Urinary bladder (tissue), 4 donors: ENCODE measurements at places on chromosomes 1 and 21. TPM values are rescaled to one million over a fixed set of nuclear protein-coding genes. Genes with fewer than 3 reads are reported as not detected.
A peak's percentile ranks its signal among the peaks of the same experiment; 100 is the strongest.

DNA sequence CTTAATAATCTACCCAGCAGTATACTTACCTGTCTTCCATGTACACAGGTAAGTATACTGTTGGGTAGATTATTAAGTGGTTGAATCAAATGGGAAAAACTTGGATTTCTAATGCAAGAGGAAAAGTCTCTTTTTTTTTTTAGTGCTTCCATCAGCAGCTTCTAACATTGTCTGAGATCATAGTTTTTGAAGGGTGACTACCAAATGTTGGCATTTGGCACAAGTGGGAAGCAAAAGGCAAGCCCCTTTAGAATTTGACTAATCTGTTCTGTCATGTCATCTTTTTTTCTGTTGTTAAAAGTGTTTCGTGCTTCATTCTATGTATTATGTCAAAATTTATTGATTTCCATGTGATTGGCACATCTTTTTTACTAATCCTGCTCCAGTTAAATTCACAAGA lies 547 bp downstream of the FMO1 start:
- no peak for DNase-seq

GRCh38 chr1:177001556-177001955 lies 163.0 kb downstream of the ASTN1 start:
- DNase-seq: no peak

DNA sequence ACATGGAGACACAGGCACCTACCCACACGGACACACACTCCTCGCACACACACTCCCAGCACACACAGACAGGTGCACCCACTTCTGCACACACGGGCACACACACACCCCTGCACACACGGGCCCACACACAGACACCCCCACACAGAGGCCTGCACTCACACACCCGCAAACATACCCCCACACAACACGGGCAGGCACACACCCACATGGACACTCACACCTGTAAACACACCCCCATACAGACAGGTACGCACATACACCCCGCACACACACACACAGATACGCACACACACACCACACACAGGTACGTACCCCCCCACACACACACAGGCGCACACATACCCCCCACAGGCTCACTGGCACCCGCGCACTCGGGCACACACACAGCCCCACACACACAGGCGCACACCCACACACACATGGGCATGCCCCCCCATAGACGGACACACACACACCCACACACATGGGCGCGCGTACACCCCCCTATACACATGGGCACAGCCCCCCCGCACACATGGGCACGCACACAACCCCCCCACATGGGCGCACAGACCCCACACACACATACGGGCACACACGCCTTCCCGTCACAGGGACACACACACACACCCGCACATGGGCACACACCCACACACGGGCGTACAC lies 6.1 kb downstream of the ATAD3A start:
- DNase-seq: no peak

DNA sequence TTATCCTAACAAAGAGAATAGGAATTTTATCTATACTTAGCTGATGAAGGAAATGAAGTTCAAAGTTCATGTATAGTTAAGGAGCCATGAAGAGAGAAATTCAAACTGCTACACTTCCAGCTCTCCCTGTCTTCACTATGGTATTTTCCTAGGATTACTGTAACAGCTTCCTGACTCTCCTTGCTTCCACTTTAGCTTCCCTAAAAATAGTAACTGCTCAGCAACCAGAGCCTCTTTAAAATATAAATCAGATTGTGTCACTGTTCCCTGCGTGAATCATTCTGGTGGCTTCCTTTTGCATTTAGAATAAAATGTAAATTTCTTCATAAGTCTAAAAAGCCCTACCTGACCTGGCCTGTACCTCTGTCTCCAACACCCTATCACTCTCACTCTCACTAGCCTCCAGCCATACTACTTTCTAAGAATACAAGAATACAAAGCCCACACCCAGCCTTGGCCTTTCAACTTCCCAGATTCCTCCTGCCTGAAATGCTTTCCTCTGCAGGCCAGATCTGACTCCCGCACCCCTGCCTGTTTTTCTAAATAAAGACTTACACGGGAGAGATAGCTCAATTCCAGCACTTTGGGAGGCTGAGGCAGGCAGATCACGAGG lies 30.5 kb downstream of the OR10J1 start:
- no peak for DNase-seq

DNA sequence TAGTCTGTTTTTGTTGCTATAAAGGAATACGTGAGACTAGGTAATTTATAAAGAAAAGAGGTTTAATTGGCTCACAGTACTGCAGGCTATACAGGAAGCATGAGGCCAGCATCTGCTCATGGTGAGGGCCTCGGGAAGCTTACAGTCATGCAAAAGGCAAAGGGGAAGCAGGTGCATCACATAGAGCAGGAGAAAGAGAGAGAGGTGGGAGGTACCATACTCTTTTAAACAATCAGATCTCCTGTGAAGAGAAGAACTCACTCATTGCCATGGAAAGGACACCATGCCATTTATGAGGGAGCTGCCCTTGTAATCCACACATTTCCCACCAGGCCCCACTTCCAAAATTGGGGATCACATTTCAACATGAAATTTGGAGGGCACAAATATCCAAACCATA lies 12.7 kb downstream of the PPP1R12B start:
- DNase-seq: no peak

- DNase-seq: no peak
Measured at GRCh38 chr1:60599574-60599973, 482.8 kb upstream of the NFIA start.

DNA sequence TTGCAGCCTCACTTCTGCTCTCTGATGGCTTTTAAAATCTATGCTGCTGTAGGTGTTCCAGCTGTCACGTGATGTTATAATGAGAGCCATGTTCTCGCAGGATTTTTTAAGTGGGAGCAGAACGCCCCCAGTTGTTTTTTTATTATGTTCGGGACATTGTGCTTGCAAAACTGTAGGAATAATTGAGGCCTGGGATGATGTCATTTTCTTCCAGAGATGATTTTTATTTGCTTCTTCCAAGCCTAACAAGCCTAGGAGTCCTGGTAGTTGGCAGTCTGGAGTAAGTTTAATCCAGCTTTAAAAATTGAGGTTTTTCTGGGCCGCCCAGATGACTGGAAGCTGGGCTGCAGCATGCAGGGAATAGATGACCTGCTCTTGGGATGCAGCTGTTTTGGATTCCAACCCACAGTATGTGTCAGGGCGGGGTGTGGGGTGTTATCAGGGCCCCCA lies 34.6 kb upstream of the CHIT1 start:
- no peak for DNase-seq

DNA sequence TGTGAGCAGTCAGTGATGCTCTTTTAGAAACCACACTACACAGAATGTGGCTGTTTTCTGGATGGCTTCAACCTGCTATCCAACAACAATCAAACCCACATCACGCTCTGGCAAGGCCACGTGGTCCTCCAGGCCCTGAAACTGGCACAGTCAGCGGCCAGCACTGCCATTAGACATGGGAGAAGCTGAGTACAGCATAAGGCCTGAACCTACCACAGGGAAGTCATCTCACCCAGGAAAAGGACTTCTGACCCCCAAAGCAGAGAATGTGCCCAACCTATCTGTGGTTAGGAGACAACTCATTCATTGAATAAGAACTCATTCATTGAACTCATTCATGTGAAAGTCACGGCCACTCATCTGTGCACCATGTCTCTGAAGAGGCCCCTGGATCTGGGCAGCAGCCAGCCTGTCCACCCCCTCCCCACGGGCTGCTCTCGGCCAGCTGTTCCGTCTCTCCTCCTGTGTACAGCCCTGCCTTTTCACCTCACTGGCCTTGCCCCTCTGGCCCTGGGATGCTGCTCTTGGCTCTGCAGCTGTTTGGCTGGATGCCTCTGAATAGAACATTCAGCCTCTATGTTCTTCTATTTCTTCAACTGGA lies 41.1 kb downstream of the C1orf198 start:
- no peak for DNase-seq

GRCh38 chr1:197982256-197982655 lies 65.1 kb downstream of the LHX9 start:
- no peak for DNase-seq

DNA sequence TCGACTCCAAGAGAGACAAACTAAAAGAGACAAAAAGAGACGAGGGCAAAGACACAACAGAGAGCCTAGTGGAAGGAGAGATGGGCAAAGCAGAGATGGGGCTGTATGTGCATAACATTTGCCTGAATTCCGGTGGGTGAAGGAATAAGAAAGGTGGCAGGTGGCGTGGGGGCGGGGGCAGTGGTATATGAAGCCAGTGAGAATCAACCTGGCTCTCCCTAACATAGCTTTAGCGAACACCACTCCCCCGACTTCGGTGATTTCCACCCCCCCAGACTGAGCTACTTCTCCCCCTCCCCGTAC lies 1.1 kb downstream of the INKA2 start:
- no peak for DNase-seq

DNA sequence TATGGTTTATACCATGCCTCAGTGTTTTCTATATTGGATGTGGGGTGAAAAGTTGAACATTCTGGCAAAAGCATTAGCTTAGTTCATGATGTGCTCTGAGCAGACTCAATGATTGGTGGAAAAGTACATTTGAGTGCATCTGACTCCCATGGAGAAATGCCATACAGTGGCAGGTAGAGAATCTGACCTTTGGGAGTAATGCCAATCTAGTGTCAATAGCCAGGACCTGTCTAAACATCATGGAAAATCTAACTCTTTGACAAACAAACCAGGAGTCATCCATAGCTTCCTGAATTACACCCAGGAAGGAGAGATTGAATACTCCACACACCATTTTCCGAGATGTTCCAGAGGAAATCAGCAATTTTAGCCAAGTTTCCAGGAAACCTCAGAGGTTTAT lies 51.0 kb downstream of the XCL1 start:
- no peak for DNase-seq

- peak; percentile 25 for DNase-seq
Measured at GRCh38 chr1:89274411-89274857, 1.8 kb upstream of the GBP5 start.

DNA sequence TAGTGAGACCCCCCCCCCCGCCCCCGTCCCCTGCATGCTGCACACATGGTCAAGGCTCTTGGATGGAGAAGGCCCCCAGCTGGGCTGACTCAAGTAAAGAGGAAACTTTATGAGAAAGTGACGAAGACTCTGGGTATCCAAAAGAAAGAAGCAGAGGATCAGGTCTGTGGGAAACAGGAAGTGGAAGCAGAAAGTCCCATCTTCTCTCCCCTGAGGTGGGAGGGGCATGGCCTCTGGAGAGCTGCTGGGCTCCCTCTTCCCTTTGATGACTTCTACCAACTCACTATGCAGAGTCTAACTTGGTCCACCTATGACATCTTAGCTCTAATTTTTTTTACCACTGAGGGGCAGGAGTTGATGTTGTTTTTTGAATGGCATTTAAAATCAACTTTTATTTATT lies 42.7 kb upstream of the LIN9 start:
- no peak for DNase-seq

GRCh38 chr1:165138960-165139359 lies 217.6 kb downstream of the LMX1A start:
- DNase-seq: no peak

GRCh38 chr1:179341943-179342547 lies 23.7 kb upstream of the AXDND1 start:
- no peak for DNase-seq

DNA sequence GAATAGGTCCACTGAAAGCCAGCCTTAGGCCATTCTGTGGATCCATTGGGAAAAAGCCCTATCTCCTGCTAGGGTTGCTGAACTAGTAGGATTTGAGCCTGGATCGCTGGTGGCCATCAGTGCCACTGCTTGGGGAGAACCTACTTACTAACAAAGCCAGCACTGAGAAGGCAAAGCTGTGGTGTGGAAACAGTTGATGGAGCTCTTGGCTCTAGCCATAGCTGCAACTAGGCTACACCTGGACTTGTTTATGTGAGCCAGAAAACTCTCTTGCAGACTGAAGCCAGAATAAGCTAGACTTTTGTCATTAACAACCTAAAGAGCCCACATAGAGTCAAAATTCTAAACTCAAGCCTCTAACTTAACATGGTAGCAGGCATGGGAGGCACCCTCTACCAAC lies 20.7 kb downstream of the DAB1 start:
- DNase-seq: no peak

Gene FHL3
- 9.4 TPM for total RNA-seq

Gene C1QB
- 26.3 TPM for total RNA-seq

Gene KRTAP12-2
- not detected for total RNA-seq

Gene IGSF9
- total RNA-seq: 1.7 TPM

Gene SYT11
- total RNA-seq: 36.4 TPM

Gene TRABD2B
- 2.4 TPM for total RNA-seq

Gene APOBEC4
- total RNA-seq: not detected

Gene CACNA1S
- total RNA-seq: 1.9 TPM
